ENCODE measurements at places on chromosomes 16 and 17.
A peak's percentile ranks its signal among the peaks of the same experiment; 100 is the strongest.

DNA sequence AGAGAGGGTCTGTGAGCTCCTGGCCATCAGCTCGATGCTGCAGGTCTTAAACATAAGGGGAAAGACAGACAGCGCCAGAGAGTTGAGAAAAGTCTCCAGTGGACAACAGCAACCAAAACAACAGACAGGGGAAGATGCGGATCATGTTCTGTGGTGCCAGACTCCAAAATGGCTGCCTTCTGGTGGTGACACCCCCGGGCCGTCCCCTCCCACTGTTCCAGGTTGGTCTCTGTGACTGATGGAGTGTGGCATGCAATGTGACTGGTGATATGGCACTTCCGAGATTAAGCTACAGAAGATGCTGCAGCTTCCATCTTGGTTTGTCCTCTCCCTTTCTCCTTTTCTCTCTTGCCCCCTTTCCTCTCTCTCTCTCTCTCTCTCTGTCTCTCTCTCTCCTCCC is 40.4 kb upstream of the RBFOX3 start:
- DNase-seq = no peak

- DNase-seq = no peak
Observed at GRCh38 chr17:44309472-44309871, 1.1 kb downstream of the RUNDC3A start.

DNA sequence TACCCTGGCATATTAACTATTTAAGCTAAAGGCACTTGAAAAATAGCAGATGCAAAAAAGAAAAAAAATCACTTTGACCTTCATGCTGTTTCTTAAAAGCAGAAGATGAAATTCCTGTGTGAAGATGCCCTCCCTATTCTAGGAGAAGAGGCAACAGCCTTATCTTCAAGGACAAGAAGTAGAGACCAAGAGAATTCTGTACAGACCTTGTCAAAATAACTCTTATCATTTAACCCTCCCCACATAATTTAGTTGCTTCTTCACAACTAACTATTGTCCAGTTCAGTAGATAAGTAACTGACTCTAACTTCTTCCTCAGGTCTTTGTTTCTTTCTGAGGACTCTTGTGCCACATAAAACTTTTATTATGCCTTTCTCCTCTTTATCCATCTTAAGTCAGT is 72.0 kb upstream of the MARCHF10 start:
- no peak for DNase-seq

GRCh38 chr16:78962457-78962929 is 638.0 kb downstream of the MAF start:
- DNase-seq = no peak

DNA sequence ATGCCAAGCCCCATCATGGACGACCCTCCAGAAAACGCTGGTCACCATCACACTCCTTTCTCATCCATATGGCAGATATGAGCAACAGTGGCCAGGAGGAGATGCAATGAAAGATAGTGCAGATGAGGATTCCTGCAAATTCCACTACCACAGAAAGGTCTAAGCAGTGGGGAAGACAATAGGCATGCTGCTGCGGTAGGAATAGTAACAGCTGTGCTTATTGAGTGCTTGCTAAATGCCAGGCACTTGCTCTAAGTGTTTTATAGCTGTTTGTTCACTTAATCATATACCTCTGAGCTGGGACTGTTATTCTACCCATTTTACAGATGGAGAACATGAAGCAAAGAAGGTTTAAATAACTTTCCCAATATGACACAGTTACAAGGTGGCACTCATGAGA is 46.6 kb upstream of the AKAP1 start:
- DNase-seq = no peak

GRCh38 chr16:69311533-69312387 is 610 bp downstream of the VPS4A start:
- DNase-seq = peak; percentile 64

All from CD8-positive, alpha-beta T cell (primary cell).